Activated naive CD4-positive, alpha-beta T cell treated with anti-CD3 and anti-CD28 coated beads, Interleukin-2, amount 50 U/mL, for 72 hours (primary cell): ENCODE measurements at places on chromosomes 11 and 22.

GRCh38 chr11:69158301-69159149, 2.8 kb downstream of the SMIM38 start:
- no peak for DNase-seq

DNA sequence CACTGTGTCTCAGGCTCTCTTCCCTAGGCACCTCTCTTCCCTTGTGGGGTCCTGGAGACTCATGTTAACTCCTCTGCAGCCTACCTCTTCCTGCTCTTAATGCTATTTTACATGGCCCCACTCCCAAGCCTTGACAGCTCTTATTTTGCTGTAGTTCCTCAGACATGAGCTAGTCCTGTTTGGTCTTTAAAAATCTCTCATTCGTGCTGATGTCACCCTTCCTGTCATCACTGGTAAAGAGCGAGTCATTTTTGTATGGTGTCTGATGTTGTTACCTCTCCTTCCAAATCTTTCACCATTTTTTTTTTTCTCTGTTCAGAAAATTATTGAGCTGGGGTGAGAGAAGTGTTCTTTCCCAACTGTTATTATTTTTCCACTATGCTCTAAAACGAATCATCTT, 84.8 kb upstream of the ZBED5 start:
- no peak for DNase-seq

DNA sequence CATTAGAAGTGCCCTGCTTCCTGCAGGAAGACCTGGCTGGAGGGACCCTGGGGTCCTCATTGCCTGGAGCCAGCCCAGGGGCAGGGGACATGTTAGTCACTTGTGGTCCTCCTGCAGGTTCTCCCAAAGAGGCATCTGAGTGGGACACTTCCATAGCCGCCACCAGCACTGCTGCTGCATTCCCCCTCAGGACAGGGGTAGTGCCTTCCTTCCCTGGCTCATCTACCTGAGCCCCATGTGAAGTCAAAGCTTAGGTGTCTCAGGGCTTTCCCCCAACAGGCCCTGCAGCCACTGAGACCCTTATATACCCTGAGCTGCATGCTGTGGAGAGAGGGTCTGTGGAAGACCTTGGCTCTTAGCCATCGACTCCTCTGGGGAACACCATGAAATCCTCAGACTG, 45.0 kb upstream of the VPREB1 start:
- no peak for DNase-seq

DNA sequence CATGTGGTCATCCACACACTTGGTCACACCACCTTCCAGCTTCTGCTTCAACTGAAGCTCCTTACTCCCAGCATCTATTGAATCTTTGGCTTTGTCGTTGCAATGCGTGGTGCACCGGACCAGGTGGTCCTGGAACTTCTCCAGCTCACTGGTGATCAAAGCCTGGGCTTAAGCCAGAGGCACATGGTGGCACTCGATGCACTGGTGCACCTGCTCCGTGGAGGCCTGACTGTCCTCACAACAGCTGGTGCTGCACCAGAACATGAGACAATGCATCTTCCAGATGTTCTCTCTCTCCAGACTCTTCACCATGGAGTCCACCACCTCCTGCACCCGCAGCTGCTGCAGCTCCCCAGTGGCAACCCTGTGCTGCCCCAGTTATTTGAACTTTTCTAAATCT, 56.0 kb downstream of the CELSR1 start:
- DNase-seq = no peak

GRCh38 chr11:116876656-116877055, 39.2 kb upstream of the APOA1 start:
- no peak for DNase-seq

- no peak for DNase-seq
Measured at GRCh38 chr11:40445391-40445790, 1014.1 kb downstream of the LRRC4C start.

- no peak for DNase-seq
Measured at GRCh38 chr22:27973846-27974245, 54.8 kb upstream of the PITPNB start.

- DNase-seq = no peak
Measured at GRCh38 chr11:78310500-78310909, 107.1 kb downstream of the GAB2 start.

- no peak for DNase-seq
Measured at GRCh38 chr11:60895687-60896086, 10.7 kb downstream of the PRPF19 start.

GRCh38 chr22:34696557-34696956, 369.4 kb upstream of the ISX start:
- no peak for DNase-seq

- no peak for DNase-seq
Measured at GRCh38 chr11:72084076-72084475, 3.4 kb downstream of the LRRC51 start.

- no peak for DNase-seq
Measured at GRCh38 chr11:101441747-101442146, 142.1 kb downstream of the TRPC6 start.

DNA sequence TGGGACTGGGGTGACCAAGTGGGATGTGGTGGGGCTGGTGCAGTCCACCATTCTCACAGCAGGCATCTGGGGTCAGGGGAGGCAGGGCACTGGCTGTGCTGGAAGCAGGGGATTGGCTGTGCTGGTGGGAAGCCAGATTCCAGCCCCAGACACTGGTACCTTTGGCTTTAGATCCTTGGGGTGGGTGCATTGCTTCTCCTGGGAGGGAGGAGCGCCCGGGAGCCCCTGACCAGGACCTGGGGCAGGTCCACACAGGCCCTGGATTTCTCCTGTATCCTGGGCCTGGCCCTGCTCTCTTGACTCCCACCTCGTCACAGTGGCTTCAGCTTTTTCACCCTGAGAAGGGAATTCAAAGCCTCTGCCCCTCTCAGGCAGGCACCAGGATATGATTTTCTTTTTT, 38.5 kb downstream of the ST3GAL4 start:
- DNase-seq = no peak

GRCh38 chr22:24141586-24141985, 39.7 kb upstream of the SUSD2 start:
- DNase-seq = no peak

DNA sequence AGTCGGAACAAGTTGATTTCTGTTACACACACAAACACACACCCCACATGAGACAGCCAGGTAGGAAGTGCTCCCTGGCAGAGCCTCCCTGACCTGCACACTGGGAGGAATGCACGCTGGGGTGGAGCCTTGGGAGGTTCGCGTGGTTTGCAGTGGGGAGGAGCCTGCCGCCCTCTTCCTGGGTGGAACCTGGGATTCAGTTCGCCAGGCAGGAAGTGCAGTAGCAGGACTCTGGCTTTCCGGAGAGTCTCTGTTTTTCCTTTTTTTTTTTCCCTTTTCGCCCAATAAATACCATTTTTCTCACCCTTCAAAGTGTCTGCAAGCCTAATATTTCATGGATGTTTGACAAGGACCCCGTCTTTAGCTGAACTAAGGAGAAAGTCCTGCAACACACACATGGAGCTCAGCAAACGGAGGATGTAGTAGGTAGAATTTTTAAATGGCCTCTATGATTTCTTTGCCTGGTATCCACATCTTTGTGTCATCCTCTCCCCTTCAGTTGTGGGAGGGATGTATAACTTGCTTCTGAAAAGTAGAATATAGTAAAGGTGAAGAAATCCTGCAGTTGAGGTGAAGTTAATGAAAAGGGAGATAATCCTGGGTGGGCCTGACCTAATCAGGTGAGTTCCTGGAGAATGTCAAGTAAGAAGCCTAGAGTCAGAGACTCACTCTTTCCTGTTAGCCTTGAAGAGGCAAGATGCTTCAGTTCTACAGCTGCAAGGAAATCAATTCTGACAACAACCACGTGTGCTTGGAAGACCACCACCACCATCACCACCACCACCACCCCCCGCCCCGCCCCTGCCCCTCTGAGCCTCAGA, 72.9 kb downstream of the PIWIL4 start:
- DNase-seq = no peak

DNA sequence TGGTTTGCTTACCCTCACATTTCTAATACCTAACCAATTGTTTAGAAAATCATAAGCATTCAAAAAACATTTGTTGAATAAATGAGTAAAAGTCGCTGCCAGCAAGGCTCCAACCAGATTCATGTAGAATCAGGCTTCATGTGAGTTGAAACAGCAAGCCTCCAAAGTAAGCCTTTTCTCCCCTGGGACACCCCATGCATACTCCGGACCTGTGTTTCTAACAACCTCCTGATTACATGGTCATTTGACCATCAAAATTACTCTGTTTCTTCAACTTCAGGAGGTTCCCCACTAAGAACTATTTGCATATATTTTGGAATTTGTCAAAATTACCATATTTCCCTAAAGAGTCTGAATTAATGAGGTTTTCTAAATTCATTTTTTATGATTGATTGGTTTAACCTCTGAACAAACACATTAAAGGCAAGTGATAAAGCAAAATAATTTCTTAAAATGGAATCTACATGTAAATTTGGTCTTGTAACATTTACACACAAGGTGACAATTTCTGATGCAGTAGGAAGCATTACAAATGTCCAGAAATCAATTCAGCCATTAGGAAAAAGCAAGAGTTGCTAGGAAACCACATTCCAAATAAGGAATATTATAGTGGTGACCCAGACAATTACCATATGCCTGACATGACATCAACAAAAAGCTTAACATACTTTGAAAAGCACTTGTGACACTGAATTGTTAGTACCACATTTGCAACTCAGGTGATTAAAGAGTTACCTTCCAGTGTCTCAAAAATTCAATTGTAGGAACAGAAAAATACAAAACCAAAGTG, 252.6 kb downstream of the GUCY1A2 start:
- DNase-seq = no peak

GRCh38 chr11:88206751-88207150, 31.5 kb upstream of the RAB38 start:
- DNase-seq = peak; percentile 4

DNA sequence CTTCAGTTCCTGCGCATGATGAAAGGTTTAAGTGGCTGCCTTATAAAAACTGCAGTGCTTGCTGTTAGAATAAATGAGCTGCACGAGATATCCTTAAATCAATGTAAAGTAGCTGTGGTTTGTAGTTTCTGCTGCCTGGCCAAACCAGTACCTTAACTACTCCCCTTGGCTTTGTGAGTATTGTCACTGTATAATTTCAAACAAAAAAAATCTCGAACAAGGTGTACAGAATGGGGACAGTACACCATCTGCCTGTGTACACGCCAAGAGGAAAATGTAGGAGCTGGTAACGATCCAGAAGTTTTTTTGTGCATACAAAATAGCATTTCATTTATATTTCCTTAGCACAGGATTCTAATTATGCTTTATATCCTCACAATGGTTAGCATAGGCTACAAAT, 20.6 kb upstream of the NDUFC2 start:
- DNase-seq = no peak

GRCh38 chr11:24844406-24844805, 347.6 kb downstream of the LUZP2 start:
- no peak for DNase-seq

DNA sequence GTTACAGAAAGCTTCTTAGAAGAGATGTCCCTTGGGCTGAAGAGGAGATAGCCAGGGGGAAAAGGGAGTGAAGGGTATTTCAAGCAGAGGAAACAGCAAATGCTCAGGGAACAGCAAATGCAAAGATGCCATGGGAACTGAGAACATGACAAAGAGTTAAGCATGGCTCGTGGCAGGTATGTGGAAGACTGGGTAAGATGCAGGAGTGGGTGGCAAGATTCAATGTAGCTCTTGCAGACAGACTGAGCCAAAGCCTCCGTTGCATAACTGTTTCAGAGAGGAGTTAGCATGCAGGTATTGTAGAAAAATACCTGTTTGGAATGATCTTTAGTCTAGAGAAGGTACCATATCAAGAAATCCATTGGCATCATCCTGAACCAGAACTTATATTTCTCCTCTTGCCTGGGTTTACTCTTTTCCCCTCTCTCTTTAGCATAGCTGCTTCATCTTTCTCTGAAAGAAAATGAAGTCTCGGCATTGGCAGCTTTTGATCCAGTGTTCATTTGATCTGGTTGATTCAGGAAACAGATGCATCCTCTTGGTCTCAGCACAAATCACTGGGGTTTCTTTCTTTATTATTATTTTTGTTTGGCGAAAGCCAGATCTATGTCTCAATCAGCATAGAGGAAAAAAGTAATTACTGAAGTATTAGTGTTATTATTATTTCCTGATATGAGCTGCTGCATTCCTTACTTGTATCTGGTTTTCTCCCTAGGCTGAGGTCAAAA, 41.7 kb upstream of the NUP160 start:
- DNase-seq = no peak

- DNase-seq = no peak
Measured at GRCh38 chr22:26713823-26714449, 56.5 kb downstream of the MIAT start.

GRCh38 chr11:86919557-86920210, 35.5 kb downstream of the FZD4 start:
- peak; percentile 6 for DNase-seq

DNA sequence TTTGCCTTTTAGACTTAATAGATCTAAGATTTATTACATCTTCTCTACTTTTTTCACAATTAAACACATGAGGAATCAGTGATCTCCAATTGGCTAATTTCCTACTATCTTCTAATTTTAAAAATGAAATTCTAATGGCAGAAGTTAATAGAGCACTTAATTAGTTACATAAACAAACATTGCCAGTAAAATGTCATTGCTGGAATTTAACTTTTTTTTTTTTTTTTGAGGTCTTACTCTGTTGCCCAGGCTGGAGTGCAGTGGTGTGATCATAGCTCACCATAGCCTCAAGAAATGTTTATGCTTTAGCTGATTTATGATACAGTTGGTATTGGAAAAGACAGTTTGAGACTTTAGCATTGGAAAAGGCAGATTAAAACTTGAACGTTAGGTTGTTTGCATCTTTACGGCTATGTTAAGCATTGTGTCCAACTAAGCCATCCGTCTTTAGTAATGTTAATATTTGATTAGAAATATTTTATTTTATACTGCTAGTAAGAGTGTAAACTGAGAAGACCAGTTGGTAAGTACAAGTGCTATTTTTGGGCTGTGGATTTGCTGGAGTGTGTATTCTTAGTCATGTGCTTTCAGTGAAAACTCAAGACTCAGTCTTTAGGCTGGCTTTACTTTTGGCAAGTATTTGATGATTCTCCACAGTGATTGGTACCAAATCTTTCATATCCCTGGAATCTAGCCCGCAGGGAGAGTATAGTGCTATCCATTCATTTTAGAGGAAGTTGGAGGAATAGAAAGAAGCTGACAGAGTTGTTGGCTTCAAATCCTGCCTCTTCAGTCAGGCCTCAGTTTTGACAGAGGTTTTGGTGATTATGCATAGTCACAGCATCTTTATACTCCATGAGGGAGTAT, 4.5 kb downstream of the ANO5 start:
- no peak for DNase-seq

DNA sequence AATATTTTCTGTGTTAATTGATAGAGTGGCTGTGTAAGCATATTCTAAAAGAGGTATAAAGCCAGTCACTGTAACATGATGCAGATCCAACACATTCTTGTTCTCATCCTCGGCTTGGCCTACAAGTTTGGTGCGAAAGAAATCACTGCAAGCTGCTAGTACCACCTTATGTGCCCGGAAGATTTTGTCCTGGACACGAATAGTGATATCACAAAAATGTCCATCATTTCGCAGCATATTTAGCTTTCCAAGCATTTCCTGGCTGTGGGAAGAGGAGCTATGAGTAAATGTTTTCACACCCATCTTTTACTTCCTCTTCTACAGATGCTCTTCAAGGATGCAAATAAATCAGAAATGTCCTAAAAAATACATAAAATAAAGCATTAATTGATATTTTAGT, 53.1 kb downstream of the ZBTB44 start:
- no peak for DNase-seq

GRCh38 chr11:2103668-2104523, 35.3 kb downstream of the IGF2 start:
- no peak for DNase-seq

GRCh38 chr22:45059296-45059695, 49.5 kb upstream of the PHF21B start:
- DNase-seq = no peak

- DNase-seq = no peak
Measured at GRCh38 chr11:47369676-47370075, 8.7 kb downstream of the SPI1 start.
